ENCODE measurements at places on chromosomes 12 and 14.

DNA sequence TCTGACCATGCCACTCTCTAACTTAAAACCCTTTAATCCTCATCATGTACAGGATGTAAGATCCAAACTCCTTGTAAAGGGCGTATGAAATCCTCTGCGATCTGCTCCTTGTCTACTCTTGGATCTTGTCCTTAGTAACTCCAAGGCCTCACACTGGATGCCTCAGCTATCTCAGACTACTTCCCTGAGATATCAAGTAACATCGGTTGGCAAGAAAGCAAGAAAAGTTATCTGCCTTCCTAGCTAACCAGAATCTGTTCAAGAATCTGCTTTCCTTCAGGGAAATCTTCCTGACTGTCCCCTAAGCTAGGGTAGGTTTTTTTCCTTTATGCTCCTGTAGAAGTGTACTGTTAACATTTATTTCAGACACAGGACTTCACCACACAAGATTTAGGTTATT lies 82.6 kb downstream of the TAOK3 start:
- DNase-seq: no peak

GRCh38 chr12:20205854-20206253 lies 162.5 kb upstream of the PDE3A start:
- no peak for DNase-seq

DNA sequence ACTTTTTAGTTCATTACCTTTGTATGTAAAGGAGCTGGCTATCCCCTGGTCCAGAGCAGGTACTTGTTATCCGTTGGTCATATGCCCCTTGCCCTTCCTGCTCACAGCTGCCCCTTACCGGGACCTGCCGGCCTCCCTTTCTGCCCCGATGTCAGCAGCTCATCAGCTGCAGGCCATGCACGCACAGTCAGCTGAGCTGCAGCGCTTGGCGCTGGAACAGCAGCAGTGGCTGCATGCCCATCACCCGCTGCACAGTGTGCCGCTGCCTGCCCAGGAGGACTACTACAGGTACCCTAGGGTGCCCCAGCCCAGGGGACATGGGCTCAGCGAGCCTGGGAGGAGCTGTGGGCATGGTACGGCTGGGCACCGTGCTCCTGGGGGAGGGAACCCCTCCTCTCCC lies 2.3 kb upstream of the RNU7-1 start:
- DNase-seq: no peak

DNA sequence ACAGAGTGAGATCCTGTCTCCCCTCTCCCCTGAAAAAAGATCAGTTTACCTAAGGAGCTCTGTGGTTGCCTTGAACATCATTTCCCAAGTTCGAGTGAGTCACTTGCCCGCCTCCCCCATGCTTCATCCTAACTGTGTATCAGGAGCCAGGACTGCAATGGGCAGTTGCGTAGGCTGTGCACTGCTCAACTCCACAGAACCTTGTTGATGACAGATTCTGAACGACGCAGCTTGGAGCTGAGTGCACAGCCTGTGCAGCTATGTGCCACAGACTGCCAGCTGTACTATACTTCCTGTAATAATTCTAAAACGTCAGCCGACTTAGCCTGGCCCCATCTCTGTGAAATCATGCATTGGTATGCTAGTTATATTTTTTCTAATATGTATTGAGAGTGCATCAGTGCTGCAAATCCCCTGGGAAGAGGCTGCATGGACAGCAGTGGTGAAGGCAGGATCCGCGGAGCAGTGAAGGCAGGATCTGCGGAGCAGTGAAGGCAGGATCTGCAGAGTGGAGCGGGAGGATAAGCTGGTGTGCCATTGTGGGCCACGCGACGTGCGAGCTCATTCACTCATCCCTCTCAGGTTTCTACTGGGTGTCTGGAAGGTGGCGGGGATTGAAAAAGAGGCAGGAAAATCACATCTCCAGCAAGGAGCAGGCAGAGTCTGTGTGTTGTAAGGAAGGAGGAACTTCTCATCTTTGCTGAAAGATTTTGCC lies 80.8 kb downstream of the GALNT9 start:
- DNase-seq: peak; percentile 31

- peak; percentile 70 for DNase-seq
Observed at GRCh38 chr12:100058482-100059029, 73.8 kb upstream of the ANKS1B start.

- DNase-seq: no peak
Observed at GRCh38 chr12:63305901-63306875, 155.2 kb upstream of the AVPR1A start.

Data from hepatic stellate cell (primary cell).